ENCODE measurements at places on chromosomes 16 and 17. TPM values are rescaled to one million over a fixed set of nuclear protein-coding genes. Genes with fewer than 3 reads are reported as not detected.

Gene MYH1
- total RNA-seq, result 12.0 TPM

Gene CTRB1
- total RNA-seq, result not detected

Gene OR1F1
- not detected for total RNA-seq

Gene FAM20A
- 5.2 TPM for total RNA-seq

Gene CFAP119
- 1.6 TPM for total RNA-seq

Gene CES3
- total RNA-seq, result 0.52 TPM

Gene DPEP2
- total RNA-seq, result 1.0 TPM

Gene RASD1
- total RNA-seq, result 4.2 TPM

Gene CDH13
- 20.9 TPM for total RNA-seq

Gene SPNS3
- not detected for total RNA-seq

Gene GPRC5B
- total RNA-seq, result 38.6 TPM

Gene CTRB2
- not detected for total RNA-seq

Gene PVALEF
- total RNA-seq, result not detected

Gene ZNF385C
- total RNA-seq, result 0.52 TPM

Gene KRTAP4-5
- total RNA-seq, result not detected

Gene SAMD14
- total RNA-seq, result 1.0 TPM

Gene TLCD2
- total RNA-seq, result 2.1 TPM

Gene KRTAP4-3
- not detected for total RNA-seq

Gene NEUROD2
- total RNA-seq, result not detected

Gene KCNH4
- not detected for total RNA-seq

Gene EPN2
- 18.3 TPM for total RNA-seq

Gene TRIM47
- 23.5 TPM for total RNA-seq

Gene NAGS
- total RNA-seq, result under 0.01 TPM

Gene PTX4
- 1.0 TPM for total RNA-seq

Gene CD300E
- total RNA-seq, result 0.52 TPM
